Chondrocyte (in vitro differentiated cells): ENCODE measurements at places on chromosomes 1 and 21. TPM values are rescaled to one million over a fixed set of nuclear protein-coding genes. Genes with fewer than 3 reads are reported as not detected.

Gene IRF6
- 0.13 to 0.25 TPM in 2 of 3 replicates, not detected in the other for total RNA-seq

Gene FALEC
- 1.2 TPM in 1 of 3 replicates, not detected in the others for total RNA-seq

Gene SLC25A24
- total RNA-seq = 40.9 to 43.4 TPM (median 42.7 TPM) in 3 replicates

Gene SUSD4
- 0.42 to 0.87 TPM (median 0.85 TPM) in 3 replicates for total RNA-seq

Gene OPRD1
- total RNA-seq = 0.10 to 0.22 TPM (median 0.15 TPM) in 3 replicates

Gene RSBN1
- total RNA-seq = 10.9 to 12.5 TPM (median 11.8 TPM) in 3 replicates

Gene TPM3
- 248 to 259 TPM (median 256 TPM) in 3 replicates for total RNA-seq

Gene FLVCR1
- total RNA-seq = 4.4 to 5.4 TPM (median 5.4 TPM) in 3 replicates

Gene ZNF593OS
- total RNA-seq = not detected in 3 replicates

Gene SPRR2E
- not detected in 3 replicates for total RNA-seq

Gene GPR52
- total RNA-seq = 0.74 to 1.7 TPM (median 1.0 TPM) in 3 replicates

Gene SLC35A3
- 14.7 to 23.0 TPM (median 18.3 TPM) in 3 replicates for total RNA-seq

Gene TRIM17
- total RNA-seq = 0.28 to 0.35 TPM in 2 of 3 replicates, not detected in the other

Gene FCRL1
- not detected in 3 replicates for total RNA-seq

Gene GBP5
- not detected in 3 replicates for total RNA-seq

Gene SYT2
- total RNA-seq = 0.07 TPM in 1 of 3 replicates, not detected in the others

Gene C1orf21
- total RNA-seq = 5.7 to 15.6 TPM (median 15.5 TPM) in 3 replicates

Gene DIP2A
- 27.9 to 37.0 TPM (median 30.3 TPM) in 3 replicates for total RNA-seq

Gene BCL2L15
- 0.17 to 0.33 TPM (median 0.17 TPM) in 3 replicates for total RNA-seq

Gene FABP3
- total RNA-seq = 51.8 to 83.8 TPM (median 81.4 TPM) in 3 replicates

Gene MYBPHL
- not detected in 3 replicates for total RNA-seq

Gene IFNLR1
- total RNA-seq = 0.12 to 0.22 TPM in 2 of 3 replicates, not detected in the other

Gene LELP1
- not detected in 3 replicates for total RNA-seq

Gene FMOD
- 0.47 to 0.92 TPM (median 0.85 TPM) in 3 replicates for total RNA-seq

Gene NBPF11
- 10.4 to 11.3 TPM (median 11.0 TPM) in 3 replicates for total RNA-seq

Gene SH3D21
- total RNA-seq = 9.4 to 15.0 TPM (median 10.8 TPM) in 3 replicates

Gene ZC3H12A
- 5.9 to 7.5 TPM (median 6.9 TPM) in 3 replicates for total RNA-seq

Gene KRTAP19-1
- total RNA-seq = not detected in 3 replicates

Gene GPR37L1
- not detected in 3 replicates for total RNA-seq

Gene SLC45A1
- 2.9 to 5.1 TPM (median 4.8 TPM) in 3 replicates for total RNA-seq

Gene CNKSR1
- 0.18 to 0.80 TPM (median 0.58 TPM) in 3 replicates for total RNA-seq

Gene LYPD8
- total RNA-seq = not detected in 3 replicates

Gene PEAR1
- total RNA-seq = 1.4 to 13.7 TPM (median 9.9 TPM) in 3 replicates

Gene MARK1
- 3.0 to 4.1 TPM (median 3.8 TPM) in 3 replicates for total RNA-seq

Gene TRAPPC3
- total RNA-seq = 67.7 to 74.5 TPM (median 69.7 TPM) in 3 replicates

Gene MAP10
- 0.46 to 1.0 TPM (median 0.60 TPM) in 3 replicates for total RNA-seq

Gene COQ8A
- 6.6 to 10.2 TPM (median 7.4 TPM) in 3 replicates for total RNA-seq

Gene GBP3
- total RNA-seq = 9.2 to 14.3 TPM (median 10.1 TPM) in 3 replicates

Gene LHX4
- total RNA-seq = 0.12 to 0.53 TPM (median 0.13 TPM) in 3 replicates
